T-helper 1 cell (primary cell): ENCODE measurements at places on chromosomes 4 and X.

DNA sequence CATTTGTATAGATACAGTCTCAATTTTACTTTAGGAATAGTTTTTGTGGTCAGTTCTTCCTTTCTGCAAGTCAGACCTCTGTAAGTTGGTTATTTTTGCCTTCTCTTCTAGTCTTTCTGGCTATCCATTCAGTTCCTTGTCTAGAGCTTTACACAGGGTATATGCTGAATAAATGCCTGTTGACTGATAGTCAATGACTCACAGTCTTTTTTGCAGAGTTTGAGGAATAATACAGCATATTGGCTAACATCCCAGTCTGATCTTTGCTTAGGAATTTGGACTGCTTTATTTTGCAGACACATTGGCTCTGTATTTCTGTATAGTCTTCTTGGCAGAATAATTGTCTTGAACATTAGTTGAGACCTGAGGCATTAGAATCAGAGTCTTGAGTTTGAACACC is 132.4 kb downstream of the MAGEC1 start:
- DNase-seq: no peak

DNA sequence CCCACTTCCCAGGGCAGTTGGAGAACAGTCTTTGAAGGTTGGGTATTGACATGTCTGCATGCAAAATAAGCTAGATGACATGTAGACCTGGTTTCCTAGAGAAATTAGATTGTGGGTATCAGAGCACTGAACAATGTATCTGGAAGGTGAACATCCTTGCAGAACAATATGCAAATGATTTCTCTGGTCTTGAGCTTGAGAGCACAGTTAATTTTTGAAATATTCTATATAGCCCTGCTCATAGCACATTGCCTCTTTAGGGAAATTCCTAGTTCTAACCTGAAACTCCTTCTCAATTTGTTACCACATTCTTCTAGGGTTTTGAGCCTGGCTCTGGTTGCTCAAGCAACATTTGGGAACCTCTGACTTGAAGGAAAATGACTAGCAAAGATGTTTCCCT is 41.6 kb upstream of the LAS1L start:
- no peak for DNase-seq

DNA sequence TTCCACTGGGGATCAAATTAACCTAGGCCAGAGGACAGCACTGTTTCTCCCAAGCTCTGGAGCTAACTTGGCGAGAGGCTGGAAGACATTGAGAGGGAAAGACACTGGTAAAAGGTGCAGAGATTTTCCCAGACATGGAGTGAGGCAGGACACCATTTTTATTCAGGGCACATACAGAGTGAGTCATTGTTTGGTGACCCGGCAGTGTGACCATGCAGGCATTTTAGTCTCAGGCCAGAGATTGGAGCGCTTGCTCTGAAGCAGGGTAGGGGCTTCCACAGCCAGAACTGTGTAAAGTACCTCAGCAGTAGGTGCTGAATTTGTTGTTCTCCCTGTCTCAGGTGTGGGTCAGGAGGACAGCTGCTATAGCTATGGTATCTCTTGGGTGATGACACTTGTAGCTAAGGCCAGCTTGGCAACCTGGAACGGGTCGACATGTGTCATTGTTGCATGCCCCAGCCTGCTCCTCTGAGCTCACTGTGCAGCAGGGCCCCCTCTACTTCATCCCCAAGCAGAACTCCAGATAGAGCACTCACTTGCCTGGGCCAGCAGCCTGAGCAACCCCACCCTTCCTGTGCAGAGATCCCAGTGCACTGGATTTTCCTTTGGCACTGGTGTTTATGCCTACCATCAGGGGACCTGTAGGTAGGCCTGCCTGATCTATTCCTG is 79.8 kb upstream of the ATP8A1 start:
- DNase-seq: no peak

GRCh38 chrX:63884821-63885790 is 100.1 kb upstream of the ARHGEF9 start:
- no peak for DNase-seq

DNA sequence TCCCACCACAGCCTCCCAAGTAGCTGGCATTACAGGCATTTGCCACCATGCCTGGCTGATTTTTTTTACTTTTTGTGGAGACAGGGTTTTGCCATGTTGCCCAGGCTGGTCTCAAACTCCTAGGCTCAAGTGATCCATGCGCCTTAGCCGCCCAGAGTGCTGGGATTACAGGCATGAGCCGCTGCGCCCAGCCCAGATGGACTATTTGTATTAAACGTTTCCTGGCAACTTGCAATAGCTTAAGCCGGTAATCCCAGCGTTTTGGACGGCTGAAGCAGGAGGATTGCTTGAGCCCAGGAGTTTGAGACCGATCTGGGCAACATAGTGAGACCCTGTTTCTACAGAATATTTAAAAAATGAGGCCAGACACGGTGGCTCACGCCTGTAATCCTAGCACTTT is 18.4 kb downstream of the UBE2K start:
- no peak for DNase-seq

- DNase-seq: no peak
Measured at GRCh38 chr4:76962406-76963130, 13.0 kb downstream of the SEPTIN11 start.
